CD4-positive, CD25-positive, alpha-beta regulatory T cell (primary cell): ENCODE measurements at places on chromosomes 4 and X. TPM values are rescaled to one million over a fixed set of nuclear protein-coding genes. Genes with fewer than 3 reads are reported as not detected.

GRCh38 chr4:143420227-143420626 is 83.6 kb downstream of the GAB1 start:
- no peak overlapping the region for H3K4me3 ChIP-seq
- H3K36me3 ChIP-seq, result no peaks in the 10 kb centered on the region
- H3K27me3 ChIP-seq, result peaks cover 2% of the 10 kb centered on the region
- no peaks in the 10 kb centered on the region for H3K4me1 ChIP-seq
- no peak for DNase-seq

- H3K36me3 ChIP-seq, result no peaks in the 10 kb centered on the region
- H3K4me3 ChIP-seq, result no peak overlapping the region
- no peak for DNase-seq
- H3K4me1 ChIP-seq, result no peaks in the 10 kb centered on the region
Observed at GRCh38 chrX:103101299-103102042, 8.5 kb upstream of the NXF3 start.

- H3K36me3 ChIP-seq, result peaks cover 3% of the 10 kb centered on the region
- H3K4me3 ChIP-seq, result peak within 1 kb of the TSS; percentile 100
- H3K27ac ChIP-seq, result peak within 1 kb of the TSS; percentile 97
- no peaks in the 10 kb centered on the region for H3K27me3 ChIP-seq
- peaks cover 41% of the 10 kb centered on the region for H3K4me1 ChIP-seq
- peak; percentile 85 for DNase-seq
Observed at GRCh38 chr4:143184503-143185252, at the start of gene USP38. Gene USP38, plus strand, starts transcription at chr4:143184917. Its CDS starts 534 bp downstream, at chr4:143185451.

GRCh38 chr4:17068891-17069290 is 170.4 kb upstream of the LDB2 start:
- no peaks in the 10 kb centered on the region for H3K27me3 ChIP-seq
- H3K4me3 ChIP-seq, result no peak overlapping the region
- no peak overlapping the region for H3K27ac ChIP-seq
- DNase-seq, result no peak

DNA sequence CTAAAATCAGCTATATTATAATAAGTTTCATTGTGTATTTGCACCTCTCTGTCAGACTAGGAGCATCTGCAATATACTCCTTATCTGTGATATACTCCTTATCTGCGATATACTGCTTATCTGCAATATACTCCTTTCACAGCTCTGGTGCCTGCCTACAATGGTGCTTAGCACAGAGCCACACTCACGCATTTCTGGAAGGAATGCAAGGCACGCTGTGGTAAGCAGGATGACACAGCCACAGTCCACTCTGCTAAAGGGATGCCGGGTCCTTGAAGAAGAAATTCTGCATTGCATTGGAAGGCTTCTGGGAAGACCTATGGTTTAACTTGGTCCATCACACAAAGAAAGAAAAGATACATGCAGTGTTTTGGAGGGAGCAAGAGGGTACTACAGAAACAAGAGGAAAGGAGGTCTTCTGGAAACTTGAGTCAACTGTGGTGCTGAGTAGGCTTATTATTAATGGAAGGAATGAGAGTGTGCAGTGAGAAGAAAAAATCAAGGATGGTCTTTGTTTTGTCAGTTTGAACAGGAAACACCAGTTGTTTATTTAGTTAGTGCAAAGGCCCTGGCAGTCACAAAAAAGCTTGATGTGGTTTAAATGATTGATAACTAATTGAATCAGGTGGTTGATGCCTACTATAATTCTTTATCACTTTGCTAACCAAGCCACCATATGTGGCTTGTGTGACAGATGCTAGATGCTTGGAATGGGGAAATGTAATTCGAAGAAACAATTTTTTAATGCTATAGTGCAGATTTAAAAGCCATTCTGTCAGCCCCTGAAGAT is 342.3 kb downstream of the GRXCR1 start:
- H3K4me3 ChIP-seq, result no peak overlapping the region
- no peak overlapping the region for H3K27ac ChIP-seq
- H3K27me3 ChIP-seq, result no peaks in the 10 kb centered on the region
- no peaks in the 10 kb centered on the region for H3K36me3 ChIP-seq
- DNase-seq, result no peak

GRCh38 chr4:140870427-140870826 is 114.2 kb upstream of the TBC1D9 start:
- no peak overlapping the region for H3K4me3 ChIP-seq
- DNase-seq, result no peak
- no peaks in the 10 kb centered on the region for H3K27me3 ChIP-seq
- no peak overlapping the region for H3K27ac ChIP-seq

DNA sequence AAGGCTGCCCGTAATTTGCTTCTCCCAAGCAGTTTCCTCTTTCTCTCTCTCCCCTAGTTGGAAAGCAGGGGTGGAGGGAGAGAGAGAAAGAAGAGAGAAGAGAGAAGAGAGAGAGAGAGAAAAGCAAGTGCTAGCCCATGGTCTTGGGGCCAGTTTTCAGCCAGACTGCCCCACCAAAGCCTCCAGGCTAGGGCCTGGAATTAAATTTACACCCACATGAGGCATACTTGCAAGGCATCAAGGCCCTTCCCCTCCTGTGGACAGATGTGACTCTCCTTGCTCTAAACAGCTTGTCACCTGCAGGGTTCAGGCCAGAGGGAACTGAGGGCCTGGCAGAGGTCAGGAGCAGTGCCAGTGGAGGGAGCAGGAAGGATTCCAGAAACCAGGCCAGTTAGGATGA is 1.7 kb upstream of the CXCR3 start:
- peaks cover 5% of the 10 kb centered on the region for H3K36me3 ChIP-seq
- H3K27ac ChIP-seq, result peak overlapping the region; percentile 76
- H3K4me3 ChIP-seq, result no peak overlapping the region
- no peaks in the 10 kb centered on the region for H3K27me3 ChIP-seq
- no peak for DNase-seq
- H3K4me1 ChIP-seq, result peaks cover 61% of the 10 kb centered on the region

DNA sequence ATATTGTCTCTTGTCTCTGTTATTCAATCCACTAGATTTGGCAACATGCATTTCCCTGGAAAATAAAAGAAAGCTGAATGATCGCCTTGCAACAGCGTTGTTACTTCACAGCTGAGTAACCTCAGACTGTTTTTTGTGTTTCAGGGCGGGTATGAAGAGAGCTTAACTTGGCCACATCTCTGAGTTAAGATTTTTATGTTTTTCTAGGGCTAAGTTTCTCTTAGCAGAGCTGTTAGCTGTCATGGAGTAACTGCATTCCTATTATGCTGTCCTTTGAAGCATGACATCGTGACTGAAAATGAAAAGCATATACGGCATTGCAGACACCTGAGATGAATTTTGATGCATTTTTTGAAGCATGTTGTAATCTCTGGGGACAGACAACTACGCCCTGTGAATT is 1798.9 kb downstream of the PCDH7 start:
- no peaks in the 10 kb centered on the region for H3K4me1 ChIP-seq

DNA sequence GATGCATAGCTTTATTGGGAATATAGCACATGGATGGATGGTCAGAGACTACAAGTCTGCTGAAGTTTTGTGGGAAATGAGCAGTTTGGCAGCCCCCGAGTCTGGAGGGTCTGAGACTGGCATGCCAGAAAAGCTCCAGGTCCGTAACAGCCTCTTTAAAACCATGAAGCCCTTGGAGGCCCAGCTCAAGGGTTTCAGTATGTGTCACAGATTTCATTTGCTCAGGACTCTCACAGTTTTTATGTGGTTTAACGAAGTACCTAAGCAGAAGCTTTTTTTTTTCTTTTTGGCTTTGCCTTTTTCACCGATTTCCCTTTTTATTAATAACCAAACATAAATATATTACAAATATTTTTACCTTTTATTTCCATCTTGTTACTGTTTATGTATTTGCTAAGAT is 30.6 kb upstream of the TMEM184C start:
- H3K36me3 ChIP-seq, result no peaks in the 10 kb centered on the region
- no peaks in the 10 kb centered on the region for H3K4me1 ChIP-seq
- H3K27ac ChIP-seq, result no peak overlapping the region

DNA sequence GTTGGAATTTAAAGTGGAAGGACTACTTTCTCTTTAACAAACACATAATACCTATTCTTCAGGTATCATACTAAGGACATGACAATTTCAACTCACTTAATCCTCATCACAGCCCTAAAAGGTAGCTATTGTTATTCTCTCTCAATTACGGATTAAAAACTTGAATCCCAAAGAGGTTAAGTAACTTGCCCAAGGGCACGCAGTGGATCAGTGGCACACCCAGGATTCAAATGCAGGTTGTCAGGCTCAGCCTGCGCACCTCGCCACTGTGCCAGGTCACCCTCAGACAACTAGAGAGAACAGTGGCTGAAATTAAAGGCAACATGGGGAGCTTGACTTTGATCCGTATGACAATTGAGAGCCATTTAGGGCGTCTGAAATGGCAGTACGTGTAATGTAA is 67.6 kb downstream of the MFAP3L start:
- H3K36me3 ChIP-seq, result no peaks in the 10 kb centered on the region
- no peak for DNase-seq
- H3K27ac ChIP-seq, result no peak overlapping the region
- no peaks in the 10 kb centered on the region for H3K4me1 ChIP-seq
- no peaks in the 10 kb centered on the region for H3K27me3 ChIP-seq
- H3K4me3 ChIP-seq, result no peak overlapping the region

DNA sequence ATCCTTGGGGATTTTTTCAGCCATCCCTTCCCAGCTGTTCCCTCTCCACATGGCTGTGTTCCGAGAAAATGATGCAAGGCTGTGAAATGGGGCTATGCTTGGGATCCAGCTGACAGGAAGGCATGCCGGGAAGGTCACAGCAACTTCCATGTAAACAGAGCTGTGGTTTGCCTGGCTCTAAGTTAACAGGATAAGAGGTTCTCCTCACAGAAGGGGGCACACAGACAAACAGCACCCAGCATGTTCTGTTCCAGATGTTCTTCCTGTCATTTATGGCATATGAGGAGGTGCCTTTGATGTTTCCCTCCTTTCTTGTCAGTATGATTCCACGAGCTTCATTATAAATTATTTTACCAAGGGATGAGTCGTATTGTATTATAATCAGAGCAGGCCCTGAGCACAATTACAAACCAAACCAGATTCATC is 220.7 kb downstream of the ANTXR2 start:
- no peaks in the 10 kb centered on the region for H3K36me3 ChIP-seq
- no peak for DNase-seq
- peaks cover 5% of the 10 kb centered on the region for H3K27me3 ChIP-seq
- H3K27ac ChIP-seq, result no peak overlapping the region
- H3K4me3 ChIP-seq, result no peak overlapping the region
- H3K4me1 ChIP-seq, result no peaks in the 10 kb centered on the region

- no peaks in the 10 kb centered on the region for H3K27me3 ChIP-seq
- no peak overlapping the region for H3K4me3 ChIP-seq
- no peak overlapping the region for H3K27ac ChIP-seq
- no peaks in the 10 kb centered on the region for H3K36me3 ChIP-seq
- DNase-seq, result no peak
- H3K4me1 ChIP-seq, result no peaks in the 10 kb centered on the region
Observed at GRCh38 chrX:77114501-77114900, 332.7 kb upstream of the FGF16 start.

GRCh38 chrX:72128183-72128834 is 3.4 kb downstream of the RTL5 start:
- no peak overlapping the region for H3K4me3 ChIP-seq
- peaks cover 2% of the 10 kb centered on the region for H3K27me3 ChIP-seq
- no peaks in the 10 kb centered on the region for H3K36me3 ChIP-seq
- no peak overlapping the region for H3K27ac ChIP-seq
- H3K4me1 ChIP-seq, result peaks cover 13% of the 10 kb centered on the region

- no peak overlapping the region for H3K27ac ChIP-seq
- DNase-seq, result no peak
- no peaks in the 10 kb centered on the region for H3K4me1 ChIP-seq
- no peak overlapping the region for H3K4me3 ChIP-seq
- H3K36me3 ChIP-seq, result no peaks in the 10 kb centered on the region
- H3K27me3 ChIP-seq, result no peaks in the 10 kb centered on the region
Observed at GRCh38 chr4:54395013-54395527, 166.0 kb downstream of the PDGFRA start.

DNA sequence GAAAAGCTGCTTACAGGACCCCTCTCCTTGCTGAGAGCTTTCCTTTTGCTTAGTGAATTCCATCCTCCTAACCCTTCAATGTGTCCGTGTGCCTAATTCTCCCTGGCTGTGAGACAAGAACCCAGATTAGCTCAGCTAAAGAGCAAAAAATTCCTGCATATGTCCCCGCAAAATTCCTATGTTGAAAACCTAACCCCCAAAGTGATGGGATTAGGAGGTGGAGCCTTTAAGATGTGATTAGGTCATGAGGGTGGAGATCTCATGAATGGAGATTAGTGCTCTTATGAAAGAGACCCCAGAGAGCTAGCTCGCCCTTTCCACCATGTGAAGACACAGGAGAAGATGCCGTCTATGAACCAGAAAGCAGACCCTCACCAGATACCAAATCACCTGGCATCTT is 503.0 kb upstream of the DIAPH2 start:
- no peak for DNase-seq
- H3K27ac ChIP-seq, result no peak overlapping the region
- H3K4me1 ChIP-seq, result no peaks in the 10 kb centered on the region
- H3K36me3 ChIP-seq, result no peaks in the 10 kb centered on the region
- no peaks in the 10 kb centered on the region for H3K27me3 ChIP-seq
- no peak overlapping the region for H3K4me3 ChIP-seq

DNA sequence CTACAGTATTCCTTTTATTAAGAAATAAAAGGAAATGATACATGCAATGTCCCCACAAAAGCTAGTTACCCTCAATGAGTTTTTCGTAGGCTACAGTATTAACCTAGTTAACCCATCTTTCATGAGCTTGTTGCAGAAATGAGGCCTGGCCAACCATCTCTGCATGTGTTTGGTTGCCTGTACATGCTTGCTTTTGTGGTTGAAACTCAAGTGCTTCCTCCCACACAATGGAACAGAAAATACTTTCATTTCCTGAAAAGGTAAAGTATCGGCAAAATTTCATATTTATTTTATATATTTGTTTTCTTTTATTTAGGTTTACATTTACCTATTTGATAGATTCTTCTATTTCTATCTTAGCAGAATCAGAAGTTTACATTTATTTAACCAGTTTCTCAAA is 214.6 kb upstream of the FAM241A start:
- H3K36me3 ChIP-seq, result no peaks in the 10 kb centered on the region
- H3K4me3 ChIP-seq, result no peak overlapping the region
- no peak for DNase-seq

- H3K27me3 ChIP-seq, result no peaks in the 10 kb centered on the region
- no peak overlapping the region for H3K27ac ChIP-seq
- H3K4me1 ChIP-seq, result no peaks in the 10 kb centered on the region
- DNase-seq, result no peak
- H3K36me3 ChIP-seq, result no peaks in the 10 kb centered on the region
Observed at GRCh38 chrX:25108481-25108880, 92.7 kb upstream of the ARX start.

GRCh38 chrX:136166221-136166855 is 19.0 kb downstream of the FHL1 start:
- H3K27me3 ChIP-seq, result no peaks in the 10 kb centered on the region
- H3K4me1 ChIP-seq, result no peaks in the 10 kb centered on the region
- DNase-seq, result no peak

The XAGE3 gene
- not detected for total RNA-seq

The HSFX2 gene
- not detected for total RNA-seq

The TCP11X2 gene
- total RNA-seq, result not detected

The RNF150 gene
- 0.07 TPM for total RNA-seq

The SMIM10L2A gene
- 0.42 TPM for total RNA-seq

The LRP2BP gene
- total RNA-seq, result 3.5 TPM

The YIPF6 gene
- 19.1 TPM for total RNA-seq

The FAT1 gene
- total RNA-seq, result not detected

The MTMR8 gene
- 7.2 TPM for total RNA-seq

The CLDN2 gene
- total RNA-seq, result not detected

The USP27X gene
- 2.2 TPM for total RNA-seq

The FAM149A gene
- total RNA-seq, result 1.1 TPM
